ENCODE measurements at places on chromosomes 5 and 9.

DNA sequence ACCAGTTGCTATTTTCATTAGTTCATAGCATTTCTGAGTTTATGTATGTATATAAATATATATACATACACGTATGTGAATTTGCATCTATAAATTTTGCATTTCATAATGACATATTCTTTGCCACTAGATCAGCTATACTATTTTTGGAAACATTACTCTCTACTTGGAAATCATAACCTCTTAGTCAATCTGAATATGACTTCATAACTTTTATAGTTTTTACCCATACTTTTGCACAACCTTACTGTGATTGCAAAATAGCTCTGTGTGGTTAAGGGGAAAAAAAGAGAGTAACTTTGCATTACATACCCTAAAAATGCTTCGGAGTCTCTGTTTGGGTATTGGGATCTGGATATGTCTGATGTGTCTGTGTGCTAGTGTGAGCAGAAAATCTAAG lies 44.9 kb upstream of the ADAMTSL1 start:
- no peak for DNase-seq

- DNase-seq = no peak
Observed at GRCh38 chr9:83441390-83441789, 96.8 kb downstream of the FRMD3 start.

DNA sequence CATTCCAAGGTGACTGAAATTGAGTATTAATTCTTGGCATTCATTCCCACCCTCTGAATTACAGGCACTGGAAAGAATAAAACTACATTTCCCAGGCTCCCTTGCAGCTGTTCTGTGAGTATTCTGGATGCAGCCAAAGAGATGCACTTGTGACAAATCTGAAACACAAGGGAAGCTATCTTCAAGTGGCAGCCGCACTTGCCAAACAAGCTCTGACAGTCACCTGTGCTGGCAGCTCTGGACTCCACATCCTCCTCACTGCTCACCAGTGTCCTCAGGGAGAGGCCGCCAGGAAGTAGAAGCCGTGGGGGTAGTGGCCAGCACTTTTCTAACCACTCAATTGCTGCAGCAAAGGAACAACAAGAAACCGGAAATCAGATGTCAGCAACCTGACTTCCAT lies 275.0 kb downstream of the NR2F1-AS1 start:
- DNase-seq = no peak

GRCh38 chr9:89905606-89906338 lies 301.0 kb downstream of the GADD45G start:
- DNase-seq = no peak

GRCh38 chr9:304106-304505 lies 89.4 kb downstream of the DOCK8 start:
- DNase-seq = no peak

DNA sequence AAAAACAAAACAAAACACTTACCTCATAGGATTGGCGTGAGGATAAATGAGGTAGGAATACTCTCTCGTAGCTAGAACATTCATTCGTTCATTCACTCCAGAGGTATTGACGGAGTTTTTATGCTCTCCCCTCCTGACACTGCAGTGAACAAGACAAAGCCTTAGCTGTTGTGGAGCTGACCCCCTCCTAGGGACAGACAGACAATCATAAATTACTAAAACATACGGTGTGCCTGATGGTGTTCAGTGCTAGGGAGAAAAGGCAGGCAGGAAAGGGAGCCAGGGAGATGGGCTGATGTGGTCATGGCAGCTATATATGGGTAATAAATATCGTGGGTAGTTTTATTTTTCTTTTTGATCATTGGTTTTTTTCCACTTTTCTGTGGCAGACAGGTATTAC lies 5.7 kb upstream of the BRD3 start:
- no peak for DNase-seq

- no peak for DNase-seq
Observed at GRCh38 chr9:136634904-136635303, 27.8 kb upstream of the EGFL7 start.

DNA sequence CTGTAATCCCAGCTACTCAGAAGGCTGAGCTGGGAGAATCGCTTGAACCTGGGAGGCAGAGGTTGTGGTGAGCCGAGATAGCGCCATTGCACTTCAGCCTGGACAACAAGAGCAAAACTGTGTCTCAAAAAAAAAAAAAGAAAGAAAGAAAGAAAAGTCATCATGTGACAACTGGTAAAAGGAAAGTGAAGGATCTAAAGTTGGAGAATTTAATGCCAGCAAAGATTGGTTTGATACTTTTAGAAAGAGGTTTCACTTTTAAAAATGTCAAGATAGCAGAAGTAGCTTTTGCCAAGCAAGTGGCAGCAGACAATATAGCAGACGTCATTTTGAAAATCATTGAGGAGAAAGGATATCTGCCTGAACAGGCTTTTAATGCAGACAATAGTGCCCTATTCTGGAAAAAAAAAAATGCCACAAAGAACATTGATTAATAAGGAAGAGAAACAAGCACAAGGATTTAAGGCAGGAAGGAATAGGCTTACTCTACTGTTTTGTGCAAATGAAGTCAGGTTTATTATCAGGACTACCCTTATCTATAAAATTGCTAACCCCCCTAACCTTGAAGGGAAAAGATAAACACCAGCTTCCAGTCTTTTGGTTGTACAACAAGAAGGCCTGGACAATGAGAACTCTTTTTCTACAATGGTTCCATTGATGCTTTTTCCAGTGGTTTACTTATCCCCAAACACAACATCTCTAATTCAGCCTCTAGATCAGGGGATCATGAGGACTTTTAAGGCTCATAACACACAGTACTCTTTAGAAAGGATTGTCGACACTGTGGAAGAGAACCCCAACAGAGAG lies 12.0 kb downstream of the PKD2L2 start:
- DNase-seq = no peak

DNA sequence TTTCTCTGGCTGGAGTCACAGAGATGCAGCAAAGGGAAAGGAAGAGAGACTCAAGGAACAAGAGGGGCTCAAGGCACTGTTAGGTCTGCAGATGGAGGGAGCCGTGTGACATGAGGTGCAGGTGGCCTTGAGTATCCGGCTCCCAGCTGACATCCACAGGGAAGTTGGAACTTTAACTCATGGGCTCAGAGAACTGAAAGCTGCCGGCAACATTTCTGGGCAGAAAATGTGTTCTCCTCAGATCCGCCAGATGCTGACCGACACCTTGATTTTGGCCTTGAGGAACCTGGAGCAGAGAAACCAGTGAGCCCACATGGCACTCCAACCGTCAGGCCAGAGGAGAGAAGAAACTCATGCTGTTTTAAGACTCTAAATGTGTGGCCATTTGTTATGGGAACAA lies 258.1 kb upstream of the IRX2 start:
- no peak for DNase-seq

- no peak for DNase-seq
Observed at GRCh38 chr5:92041911-92042660, 659.0 kb upstream of the ARRDC3 start.

- DNase-seq = no peak
Observed at GRCh38 chr5:92917044-92917443, 664.0 kb downstream of the NR2F1-AS1 start.

- no peak for DNase-seq
Observed at GRCh38 chr5:122972877-122973276, 63.6 kb downstream of the PPIC start.

GRCh38 chr9:128419061-128419925 lies 1.4 kb upstream of the CERCAM start:
- DNase-seq = no peak

GRCh38 chr5:155128786-155129512 lies 115.4 kb downstream of the KIF4B start:
- no peak for DNase-seq

DNA sequence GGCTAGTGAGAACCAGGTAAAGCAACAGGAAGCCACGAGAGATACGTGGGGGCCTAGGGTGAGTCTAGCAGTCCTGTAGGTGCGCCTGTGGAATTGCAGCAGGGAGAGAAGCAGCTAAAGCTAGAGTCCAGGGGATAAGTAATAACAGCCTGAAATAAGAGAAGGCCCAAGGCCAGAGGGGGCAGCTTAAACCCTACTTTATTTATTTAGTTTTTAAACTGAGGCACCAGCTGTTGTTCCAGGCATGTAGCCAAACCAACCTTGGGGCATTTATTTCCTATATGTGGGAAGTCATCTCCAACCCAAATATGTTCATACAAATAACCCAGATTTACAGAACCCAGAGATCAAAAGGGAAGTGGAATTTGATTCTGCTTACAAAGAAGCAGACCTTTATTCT lies 93.5 kb downstream of the GLDC start:
- no peak for DNase-seq

DNA sequence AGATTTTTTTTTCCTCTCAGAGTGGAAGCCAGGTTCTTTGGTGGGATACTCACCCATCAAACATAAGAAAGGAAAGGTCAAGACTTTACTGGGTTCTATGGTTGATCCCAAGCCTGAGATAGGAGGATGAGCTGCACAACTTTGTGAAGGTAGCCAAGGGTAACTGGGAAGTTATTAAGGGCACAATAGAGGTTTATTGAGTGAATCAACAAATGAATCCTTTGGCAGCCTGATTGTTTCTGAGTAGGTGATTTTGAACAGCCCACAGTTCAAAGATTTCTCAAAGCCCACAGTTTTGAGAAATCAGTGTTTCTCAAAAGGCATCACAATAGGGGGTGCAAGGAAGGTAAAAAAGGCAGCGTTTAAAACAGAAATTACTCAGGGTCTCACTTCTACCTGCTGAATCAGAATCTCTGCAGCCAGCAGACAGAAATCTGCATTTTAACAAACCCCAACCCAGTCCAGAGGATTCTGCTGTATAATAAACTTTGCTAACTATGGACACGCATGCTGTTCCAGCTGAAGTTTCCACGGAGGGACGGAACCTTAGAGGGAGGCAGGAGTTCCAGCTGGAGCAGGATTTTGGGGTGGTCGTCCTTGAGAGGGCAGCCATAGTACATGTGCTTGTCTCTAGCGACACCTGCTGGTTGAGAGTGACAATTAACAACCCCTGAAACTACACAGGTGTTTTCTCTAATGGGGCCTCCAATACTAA lies 32.7 kb upstream of the FSD1L start:
- peak; percentile 62 for DNase-seq

- DNase-seq = no peak
Observed at GRCh38 chr5:107639990-107640389, 30.7 kb downstream of the EFNA5 start.

GRCh38 chr9:106653213-106653612 lies 209.8 kb upstream of the ZNF462 start:
- DNase-seq = no peak

DNA sequence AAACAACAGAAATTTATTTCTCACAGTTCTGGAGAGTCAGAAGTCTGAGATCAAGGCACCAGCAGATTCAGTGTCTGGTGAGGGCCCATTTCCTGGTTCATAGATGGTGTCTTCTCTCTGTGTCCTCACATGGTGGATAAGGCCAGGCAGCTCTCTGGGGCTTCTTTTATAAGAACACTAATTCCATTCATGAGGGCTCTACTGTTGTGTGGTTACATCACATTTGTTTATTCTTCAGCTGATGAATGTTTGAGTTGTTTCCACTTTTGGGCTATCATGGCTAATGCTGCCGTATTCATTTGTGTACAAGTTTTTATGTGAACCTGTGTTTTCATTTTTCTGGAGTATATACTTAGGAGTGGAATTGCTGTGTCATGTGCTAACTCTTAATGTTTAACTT lies 35.2 kb downstream of the DDX4 start:
- no peak for DNase-seq

- no peak for DNase-seq
Observed at GRCh38 chr9:7042124-7042523, 284.4 kb downstream of the KDM4C start.

- DNase-seq = no peak
Observed at GRCh38 chr5:112329419-112330090, 89.5 kb downstream of the EPB41L4A start.

- DNase-seq = no peak
Observed at GRCh38 chr9:90562229-90562628, 80.4 kb downstream of the DIRAS2 start.

GRCh38 chr5:176542596-176543427 lies 5.6 kb upstream of the RNF44 start:
- no peak for DNase-seq

- DNase-seq = no peak
Observed at GRCh38 chr9:134768332-134768708, 112.3 kb upstream of the FCN2 start.

GRCh38 chr9:114803479-114804265 lies 2.2 kb downstream of the TNFSF15 start:
- no peak for DNase-seq

- DNase-seq = peak; percentile 20
Observed at GRCh38 chr5:133423618-133424282, 188.6 kb downstream of the FSTL4 start.

GRCh38 chr9:122107291-122107805 lies 14.2 kb upstream of the TTLL11 start:
- DNase-seq = no peak

GRCh38 chr5:43255704-43256103 lies 57.5 kb downstream of the HMGCS1 start:
- no peak for DNase-seq

DNA sequence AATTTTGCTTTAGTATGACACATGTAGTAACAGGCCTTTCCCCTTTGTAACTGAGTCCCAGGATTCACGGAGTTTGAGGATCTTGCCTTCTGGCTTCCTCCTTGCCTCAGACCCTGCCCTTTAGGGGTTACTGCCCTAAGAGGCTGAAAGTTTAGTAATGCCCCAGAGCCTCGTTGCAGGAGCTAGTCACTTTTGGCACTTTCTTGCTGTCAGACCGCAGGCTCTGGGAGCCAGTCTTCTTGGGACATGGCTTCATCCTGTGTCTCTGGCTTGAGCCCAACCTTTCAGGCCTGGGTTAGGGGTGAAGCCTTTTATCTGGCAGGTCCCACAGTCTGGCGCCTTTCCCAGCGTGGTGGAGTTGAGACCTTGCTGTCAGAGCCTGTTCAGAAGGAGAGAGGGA lies 185.6 kb upstream of the DMRT1 start:
- no peak for DNase-seq

DNA sequence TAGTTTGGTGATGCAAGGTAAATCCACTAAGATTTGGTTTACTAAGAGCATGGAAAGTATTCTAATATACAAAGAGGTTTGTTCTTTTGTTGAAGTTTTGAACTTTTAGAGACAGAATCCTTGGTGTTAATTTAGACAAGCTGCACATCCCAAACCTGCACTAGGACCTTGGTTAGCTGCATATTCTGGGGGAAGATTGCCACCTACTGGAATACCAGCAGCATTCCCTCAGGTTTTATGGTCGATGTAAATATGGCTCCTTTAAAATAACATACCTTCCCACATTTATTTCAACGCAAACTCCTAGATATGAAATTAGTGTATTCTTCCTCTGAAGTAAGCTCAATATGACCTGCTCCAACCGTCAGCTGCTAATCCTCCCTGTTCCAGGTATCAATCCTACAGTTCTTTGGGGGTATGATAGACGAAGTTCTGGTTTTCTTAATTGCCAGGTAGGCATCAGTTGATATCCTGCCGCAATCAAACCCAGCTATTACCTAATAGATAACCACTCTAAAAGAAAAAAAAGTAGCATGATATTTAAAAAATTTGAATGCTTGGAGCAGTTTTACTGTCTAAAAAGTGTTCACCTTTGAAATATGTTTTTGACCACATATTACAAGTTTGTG lies 624.1 kb downstream of the ISL1 start:
- peak; percentile 17 for DNase-seq

- peak; percentile 84 for DNase-seq
Observed at GRCh38 chr5:138753794-138754698, 821 bp downstream of the CTNNA1 start.

GRCh38 chr9:72872718-72873117 lies 80.1 kb downstream of the ALDH1A1 start:
- no peak for DNase-seq

GRCh38 chr5:52800394-52801213 lies 12.9 kb downstream of the ITGA1 start:
- no peak for DNase-seq

Measured in right renal pelvis (tissue), 4 donors.